Activated gamma-delta T cell treated with Interleukin-2 at 50 U/mL for 16 hours (primary cell): ENCODE measurements at places on chromosomes 3 and 15.

GRCh38 chr3:159448902-159449301, 539.7 kb upstream of the IL12A start:
- no peak for DNase-seq

GRCh38 chr15:60972301-60972700, 256.8 kb downstream of the RORA start:
- no peak for DNase-seq

DNA sequence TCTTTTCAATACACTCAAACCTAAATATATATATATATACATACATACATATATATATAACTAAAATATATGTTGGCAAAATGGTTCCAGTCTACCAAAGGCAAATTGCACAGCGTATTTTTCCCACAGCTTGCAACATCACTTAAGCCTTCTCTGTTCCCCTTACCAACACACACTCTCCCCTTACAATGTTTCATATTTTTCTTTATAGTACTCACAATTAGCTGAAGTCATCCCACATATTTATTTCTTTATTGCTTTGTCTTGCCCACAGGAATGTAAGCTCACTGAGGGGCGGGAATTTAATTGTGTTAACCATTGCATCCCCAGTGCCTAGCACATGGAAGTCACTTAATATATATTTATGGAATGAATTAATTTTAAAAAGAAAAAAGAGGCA, 288.3 kb downstream of the ULK4 start:
- no peak for DNase-seq

GRCh38 chr15:89822951-89823711, 8.5 kb upstream of the ANPEP start:
- no peak for DNase-seq

GRCh38 chr3:46750555-46751038, 32.9 kb upstream of the PRSS50 start:
- DNase-seq = no peak

GRCh38 chr15:99157456-99157855, 52.6 kb downstream of the SYNM start:
- DNase-seq = no peak

DNA sequence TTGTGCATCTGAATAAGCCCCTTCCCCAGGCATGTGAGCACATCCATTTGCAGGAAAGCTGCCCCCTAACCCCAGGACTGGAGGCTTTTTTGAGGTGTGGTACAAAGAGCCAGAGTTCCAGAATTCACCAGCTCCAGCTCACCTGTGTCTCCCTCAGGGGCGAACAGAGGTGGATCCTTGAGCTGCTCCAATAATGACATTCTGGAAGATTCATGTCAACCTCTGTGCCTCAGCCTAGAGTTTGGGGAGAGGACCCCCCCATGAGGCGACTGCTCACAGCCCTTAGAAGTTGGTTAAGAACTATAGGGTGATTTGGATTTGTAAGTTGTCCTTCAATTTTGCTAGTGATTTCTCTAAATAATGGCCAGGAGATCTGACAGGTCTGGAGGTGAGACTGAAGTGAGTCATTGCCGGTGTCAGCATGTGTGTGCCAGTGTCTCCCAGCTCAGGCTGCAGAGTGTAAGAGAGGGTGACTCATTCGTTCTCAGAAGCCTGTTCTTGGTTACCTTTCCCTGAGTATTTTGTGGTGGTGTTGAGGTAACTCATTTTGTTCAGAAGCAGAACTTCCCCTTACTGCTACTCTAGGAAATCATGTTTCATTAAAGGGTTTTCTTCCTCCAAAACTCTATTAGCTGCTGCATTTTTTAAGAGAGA, 136.9 kb upstream of the TOPAZ1 start:
- DNase-seq = no peak
